AG08396 (cell line): ENCODE measurements at places on chromosomes 16 and 17.

GRCh38 chr17:42548993-42549755, 3.5 kb upstream of the HSD17B1 start:
- DNase-seq, result no peak

DNA sequence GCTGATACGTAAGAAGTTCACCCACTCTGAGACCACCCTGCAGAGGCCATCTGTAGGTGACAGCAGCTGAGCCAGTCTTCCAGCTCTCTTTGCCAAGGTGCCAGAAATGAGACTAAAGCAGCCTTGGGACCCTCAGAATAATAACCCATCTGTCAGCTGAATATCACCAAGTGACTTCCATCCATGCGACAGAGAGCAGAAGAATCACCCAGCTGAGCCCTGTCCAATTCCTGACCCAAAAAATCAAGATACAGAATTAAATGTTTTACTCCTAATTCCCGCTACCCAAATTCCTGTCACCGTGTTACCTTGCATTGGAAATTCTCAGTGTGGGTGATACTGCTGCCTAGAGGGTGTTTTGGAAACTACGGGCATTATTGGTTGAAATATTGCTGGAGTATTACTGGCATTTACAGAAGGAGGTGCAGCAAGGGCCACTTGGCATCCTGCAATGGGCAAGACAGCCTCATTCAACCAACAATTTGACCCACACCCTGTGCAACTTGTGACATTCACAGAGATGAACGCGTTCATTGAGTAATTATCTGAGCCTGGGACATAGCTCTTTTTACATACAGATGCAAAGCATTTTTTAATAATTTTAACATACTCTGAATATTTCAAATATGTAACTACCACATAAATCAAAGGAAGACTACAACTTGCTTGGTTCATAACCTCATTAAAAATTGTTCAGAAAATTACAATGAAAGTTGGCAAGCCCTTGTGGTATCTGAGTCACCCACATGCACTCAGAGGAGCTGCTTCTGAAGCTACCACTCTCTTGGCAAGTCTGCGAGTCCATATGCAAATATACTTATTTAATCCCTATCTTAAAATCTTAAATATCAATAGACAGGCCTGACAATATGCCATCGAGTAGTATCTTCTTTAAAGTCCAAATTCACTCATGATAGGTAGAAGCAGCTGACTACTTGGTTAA, 126.6 kb downstream of the C16orf95 start:
- no peak for DNase-seq

DNA sequence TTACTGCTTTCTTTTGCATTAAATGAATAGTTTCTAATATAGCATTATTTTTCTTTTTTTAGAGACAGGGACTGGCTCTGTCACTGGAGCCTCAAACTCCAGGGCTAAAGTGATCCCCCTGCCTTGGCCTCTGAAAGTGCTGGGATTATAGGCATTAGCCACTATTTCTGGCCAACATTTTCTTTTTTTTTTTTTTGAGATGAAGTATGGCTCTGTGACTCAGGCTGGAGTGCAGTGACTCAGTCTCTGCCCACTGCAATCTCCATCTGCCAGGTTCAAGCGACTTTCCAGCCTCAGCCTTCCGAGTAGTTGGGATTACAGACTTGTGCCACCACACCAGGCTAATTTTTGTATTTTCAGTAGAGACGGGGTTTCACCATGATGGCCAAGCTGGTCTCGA, 2.0 kb upstream of the DUXB start:
- DNase-seq, result no peak

DNA sequence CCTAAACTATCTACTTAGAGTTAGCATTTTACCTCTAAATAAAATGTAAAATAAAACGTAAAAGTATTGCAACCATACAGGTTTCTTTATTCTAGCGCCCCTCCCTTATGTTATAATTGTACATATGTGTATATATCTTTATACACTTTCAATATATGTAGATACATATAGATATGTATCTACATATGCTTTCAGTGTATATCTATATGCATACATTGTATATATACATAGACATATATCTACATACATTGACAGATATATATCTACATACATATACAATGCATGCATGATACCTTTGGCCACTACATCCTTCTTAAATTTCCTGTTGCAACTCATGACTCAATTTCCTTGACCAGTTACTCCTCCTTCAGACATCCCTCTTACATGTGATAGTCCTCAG, 16.7 kb downstream of the BPTF start:
- DNase-seq, result no peak

DNA sequence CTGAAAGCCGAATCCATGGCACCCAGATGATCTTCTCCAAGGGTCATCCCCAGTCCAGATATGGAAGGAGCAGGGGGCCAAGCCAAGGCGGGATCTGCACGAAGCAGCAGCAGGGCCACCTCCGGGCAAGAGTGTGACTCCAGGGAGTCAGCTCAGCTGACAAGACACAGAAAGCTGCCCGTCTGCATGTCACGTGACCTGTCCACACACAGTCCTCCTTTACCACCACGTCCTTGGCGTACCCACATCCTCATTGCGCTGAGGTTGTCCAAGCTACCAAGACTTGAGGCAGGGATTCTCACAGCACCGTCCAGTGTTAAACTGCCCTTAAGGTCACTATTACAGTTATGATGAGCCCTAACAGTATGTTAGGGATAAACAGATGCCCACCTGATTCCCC, 11.3 kb upstream of the CYTH1 start:
- DNase-seq, result no peak

- DNase-seq, result no peak
Measured at GRCh38 chr17:37820313-37820994, 75.6 kb upstream of the HNF1B start.

DNA sequence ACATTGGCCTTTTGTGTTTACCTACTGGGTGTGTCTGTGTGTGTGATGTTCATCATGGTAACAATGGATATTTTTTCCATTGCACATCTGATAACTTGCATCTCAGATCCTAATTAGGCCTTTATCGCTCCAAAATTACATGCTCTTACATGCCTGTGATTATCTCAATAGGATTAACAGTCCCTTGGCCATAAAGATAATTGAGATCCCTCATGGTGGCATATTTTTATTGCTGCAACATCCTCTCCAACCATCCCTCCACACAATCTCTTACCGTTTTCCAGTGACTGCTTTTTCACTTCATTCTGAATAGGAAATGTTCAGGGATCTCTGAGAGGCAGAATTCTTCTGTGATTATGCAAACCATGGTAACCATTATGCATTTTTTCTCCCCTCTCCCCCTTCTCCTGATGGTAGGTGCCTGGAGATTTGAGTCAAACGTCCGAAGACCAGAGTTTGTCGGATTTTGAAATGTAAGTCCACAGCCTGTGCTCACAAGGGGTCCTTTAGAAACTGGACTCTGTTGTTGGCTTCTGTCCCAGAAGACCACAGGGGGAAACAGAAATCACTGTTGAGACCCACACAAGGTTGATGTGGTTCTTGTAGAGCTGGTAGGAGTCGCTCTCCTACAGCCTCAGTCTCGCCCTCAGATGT, 405.5 kb downstream of the CPPED1 start:
- no peak for DNase-seq

DNA sequence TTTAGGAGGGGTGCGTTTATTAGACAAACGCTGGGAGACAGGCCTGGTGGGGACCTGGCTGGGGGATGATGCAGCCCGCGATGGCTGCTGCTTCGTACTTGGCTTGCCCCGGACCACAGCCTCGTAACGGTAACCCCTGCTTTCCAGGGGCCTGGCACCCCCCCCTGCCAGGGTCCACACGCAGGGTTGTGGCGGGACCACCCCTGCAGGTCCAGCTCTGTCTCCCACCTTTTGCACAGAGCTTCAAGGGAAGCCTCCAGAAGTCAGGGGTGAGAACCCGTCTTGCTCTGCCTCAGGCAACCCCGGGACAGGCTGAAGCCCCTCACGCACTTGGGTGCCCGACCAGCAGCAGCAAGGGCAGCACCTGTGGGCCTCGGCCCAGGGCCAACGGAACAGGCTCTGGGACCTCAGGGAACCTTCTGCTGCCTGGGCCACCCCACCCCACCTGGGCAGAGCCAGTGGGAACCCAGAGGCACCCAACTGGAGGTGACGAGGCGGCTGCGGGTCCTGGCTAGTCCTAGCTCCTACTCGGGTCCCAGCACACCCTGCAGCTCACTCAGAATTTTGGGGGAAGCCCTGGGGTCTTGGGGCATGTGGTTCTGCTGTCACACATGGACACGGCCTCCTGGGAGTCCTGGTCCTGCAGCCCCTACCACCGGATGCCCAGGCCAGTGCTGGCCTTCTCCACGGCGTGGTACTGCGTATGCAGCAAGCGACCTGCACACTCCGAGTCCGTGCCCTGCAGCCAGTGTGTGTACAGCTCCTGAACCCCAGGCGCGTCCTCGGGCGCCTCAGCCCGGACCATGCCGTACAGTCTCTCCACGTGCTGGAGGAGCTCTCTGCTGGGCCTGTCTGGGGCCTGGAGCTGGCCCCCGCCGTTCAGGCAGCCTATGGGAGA, 3.1 kb downstream of the HAGHL start:
- DNase-seq, result no peak
